ENCODE measurements at places on chromosomes 1 and 21.

GRCh38 chr1:226845624-226846023 is 24.8 kb upstream of the PSEN2 start:
- DNase-seq = no peak

DNA sequence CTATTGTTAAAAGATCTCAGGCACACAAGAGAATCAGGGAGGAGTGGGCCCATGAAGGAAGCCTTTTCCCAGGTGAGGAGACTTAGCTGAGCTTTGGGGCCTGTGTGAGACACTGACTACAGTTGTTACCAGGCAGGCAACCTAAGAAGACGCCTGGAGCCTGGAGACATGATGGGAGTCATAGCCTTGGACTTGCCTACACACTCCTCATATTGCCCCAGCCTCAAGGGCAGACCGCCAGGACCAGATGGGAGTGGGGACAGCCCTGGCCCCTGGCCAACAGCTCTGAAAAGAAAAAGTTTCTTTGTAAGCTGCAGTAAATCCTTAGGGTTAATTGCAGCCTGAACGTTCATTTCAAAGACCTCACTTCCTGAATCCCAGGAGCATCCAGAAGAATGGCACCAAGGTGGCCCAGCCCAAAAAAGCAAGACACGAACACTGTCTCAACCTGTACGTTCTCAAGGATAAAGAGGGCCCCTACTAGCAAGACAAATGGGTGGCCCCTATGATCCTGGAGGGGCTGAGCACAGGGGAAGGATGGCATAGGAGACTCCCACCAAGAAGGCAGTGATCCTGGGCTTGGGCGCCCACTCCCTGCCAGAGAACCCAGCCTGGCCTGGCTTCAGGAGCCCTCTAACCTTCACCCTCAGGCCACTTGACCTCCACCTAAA is 33.2 kb upstream of the BTG2 start:
- DNase-seq = no peak

GRCh38 chr1:44650159-44650831 is 24.0 kb downstream of the TMEM53 start:
- DNase-seq = no peak

GRCh38 chr1:186819563-186819962 is 9.2 kb upstream of the PLA2G4A start:
- no peak for DNase-seq

GRCh38 chr1:51549016-51549619 is 30.1 kb upstream of the EPS15 start:
- DNase-seq = no peak

- DNase-seq = peak; percentile 84
Measured at GRCh38 chr1:236502972-236503639, 20.7 kb upstream of the LGALS8 start.

DNA sequence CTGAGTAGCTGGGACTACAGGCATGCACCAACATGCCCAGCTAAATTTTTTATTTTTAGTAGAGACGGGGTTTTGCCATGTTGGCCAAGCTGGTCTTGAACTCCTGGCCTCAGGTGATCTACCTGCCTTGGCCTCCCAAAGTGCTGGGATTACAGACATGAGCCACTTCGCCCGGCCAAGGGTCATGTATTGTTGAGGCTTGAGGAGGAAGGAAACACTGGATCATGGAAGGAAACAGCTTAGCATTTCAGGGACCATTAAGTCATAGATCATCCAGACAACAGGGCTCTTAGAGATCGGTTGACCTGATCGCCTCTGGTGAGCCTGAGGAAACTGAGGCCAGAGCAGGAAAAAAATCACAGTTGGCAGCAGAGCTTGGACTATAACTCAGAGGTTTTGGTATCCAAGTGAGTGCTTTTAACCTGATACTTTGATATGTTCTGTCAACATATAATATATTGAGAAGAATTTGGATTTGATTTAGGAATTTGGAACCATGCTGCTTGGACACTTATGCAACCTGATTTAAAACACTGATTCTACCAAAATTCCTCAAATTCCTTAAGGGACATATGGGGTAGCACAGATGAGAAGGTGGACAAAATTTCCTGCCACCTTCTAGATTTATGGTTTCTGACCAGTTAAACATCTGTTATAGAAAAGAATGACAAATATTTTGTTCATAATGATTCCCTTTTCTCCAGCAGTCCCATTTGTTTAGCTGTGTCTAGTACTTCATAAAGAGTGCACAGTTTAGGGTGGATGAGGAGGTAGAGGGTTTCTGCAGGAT is 13.1 kb upstream of the BMP8A start:
- DNase-seq = no peak

All from HTR-8/SVneo (cell line).